ENCODE measurements at places on chromosomes 4 and X.

DNA sequence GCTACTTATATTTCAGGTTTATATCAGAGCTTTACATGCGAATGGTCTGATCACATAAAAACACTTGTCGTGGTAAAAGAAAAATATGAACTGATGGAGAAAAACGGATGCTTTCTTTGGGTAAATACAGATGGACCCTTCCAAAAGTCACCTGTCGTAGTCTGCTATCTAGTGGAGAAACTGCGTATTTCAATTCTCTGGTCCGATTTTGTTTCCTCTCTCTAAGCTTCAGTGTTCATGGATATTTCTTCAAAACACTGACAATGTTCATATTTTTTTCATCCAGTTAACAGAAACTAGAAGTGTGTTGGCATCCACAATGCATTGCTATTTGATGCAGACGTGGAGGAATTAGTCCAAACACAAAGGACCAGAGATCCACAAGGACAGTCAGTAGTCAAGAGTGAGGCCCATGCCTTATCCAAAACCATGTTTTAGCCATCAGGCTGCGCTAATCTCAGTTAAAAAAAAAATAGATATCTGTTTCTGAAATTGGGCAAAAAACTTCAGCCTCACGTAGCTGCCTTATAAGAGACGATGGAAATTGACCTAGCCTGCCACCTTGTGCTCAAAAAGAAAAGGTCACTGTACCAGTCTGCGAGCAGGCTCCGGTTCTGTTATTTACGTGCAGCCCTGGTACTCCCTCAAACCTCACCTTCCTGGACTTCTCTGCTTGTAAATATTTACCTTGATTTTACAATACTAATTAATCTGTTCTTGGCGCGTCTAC, 16.0 kb downstream of the MEPE start:
- no peak for DNase-seq

- DNase-seq, result no peak
Observed at GRCh38 chr4:110989125-110989524, 366.2 kb upstream of the PITX2 start.

GRCh38 chr4:83605744-83606172, 69.8 kb downstream of the GPAT3 start:
- DNase-seq, result no peak

DNA sequence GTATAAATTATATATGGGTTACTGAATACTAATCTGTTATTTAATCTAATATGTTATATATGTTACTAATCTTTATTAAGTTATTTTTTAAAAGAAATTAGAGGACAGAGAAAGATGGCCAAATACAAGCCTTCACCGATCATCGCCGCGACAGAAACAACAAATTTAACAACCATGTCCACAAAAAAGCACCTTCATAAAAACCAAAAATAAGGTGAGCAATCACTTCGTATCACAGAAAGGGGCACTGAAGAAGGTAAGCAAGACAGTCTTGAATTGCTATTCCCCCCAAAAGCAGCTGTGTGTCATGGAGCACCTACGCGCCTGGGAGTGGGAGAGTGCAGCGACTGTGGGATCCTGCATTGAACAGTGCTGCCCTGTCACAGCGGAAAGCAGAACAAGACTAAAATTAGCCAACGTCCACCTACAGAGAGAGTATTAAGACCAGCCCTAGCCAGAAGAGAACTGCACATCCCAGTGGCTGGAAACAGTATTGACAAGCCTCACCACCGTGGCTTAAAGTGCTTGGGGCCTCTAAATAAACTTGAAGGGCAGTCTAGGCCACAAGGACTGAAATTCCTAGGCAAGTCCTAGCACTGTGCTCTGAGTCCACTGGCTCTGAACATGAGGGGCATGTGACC, 38.5 kb downstream of the LRBA start:
- no peak for DNase-seq

- DNase-seq, result no peak
Observed at GRCh38 chr4:4462970-4463369, 76.1 kb downstream of the NSG1 start.

GRCh38 chr4:165175879-165176278, 31.5 kb upstream of the KLHL2 start:
- no peak for DNase-seq

DNA sequence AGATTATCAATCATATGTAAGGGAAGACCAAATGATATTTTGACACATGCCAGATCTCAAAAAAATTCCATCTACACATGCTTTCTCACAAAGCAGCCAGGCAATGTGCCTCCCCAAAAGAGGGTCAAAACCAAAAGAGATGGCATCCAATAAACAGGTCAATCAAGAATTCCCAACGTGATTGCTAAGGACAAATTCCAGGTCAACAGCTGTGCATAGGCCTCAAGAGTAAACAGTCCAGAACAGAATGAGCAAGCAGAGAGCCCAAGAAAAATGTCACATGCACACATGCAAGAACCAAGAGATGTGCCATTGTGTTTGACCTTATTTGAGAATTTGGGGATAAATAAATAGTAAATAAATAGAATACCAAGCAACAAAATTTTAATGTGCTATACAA, 136.7 kb downstream of the APBB2 start:
- no peak for DNase-seq

DNA sequence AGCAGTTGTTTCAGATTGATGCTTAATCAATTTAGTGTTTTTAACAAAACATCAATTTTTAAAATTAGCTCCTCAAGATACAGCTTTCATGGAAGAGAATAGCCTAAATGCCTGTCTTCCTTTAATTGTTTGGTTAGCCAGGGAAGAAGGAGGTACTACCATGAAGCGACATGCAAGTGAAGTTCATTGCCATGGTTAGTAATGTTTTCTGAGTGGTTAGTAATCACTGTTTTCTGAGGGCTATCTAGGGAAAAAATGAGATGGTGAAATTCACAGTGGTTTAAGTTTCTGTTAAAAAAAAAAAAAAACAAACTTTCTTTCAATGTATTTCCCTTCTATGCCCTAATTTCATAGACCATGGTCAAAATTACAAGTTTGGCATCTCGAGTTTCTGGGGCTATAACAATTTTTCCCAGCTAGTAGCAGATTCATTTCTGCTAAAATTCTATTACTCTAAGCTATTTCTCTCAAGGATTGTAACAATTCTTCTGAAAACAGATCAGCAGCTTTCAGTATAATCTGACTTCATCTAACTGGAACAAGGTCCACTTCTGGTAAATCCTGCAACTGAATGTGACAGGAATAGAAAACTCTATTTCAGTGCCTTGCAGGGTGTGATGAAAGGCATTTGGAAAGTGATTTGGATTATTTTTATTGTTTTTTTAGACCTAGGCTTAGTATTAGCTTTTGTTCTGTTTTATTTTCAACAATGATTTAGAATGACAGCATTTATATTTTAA, 157.0 kb downstream of the PCDH18 start:
- no peak for DNase-seq

GRCh38 chrX:100368167-100368566, 41.9 kb downstream of the PCDH19 start:
- no peak for DNase-seq

- no peak for DNase-seq
Observed at GRCh38 chrX:139820358-139820984, 112.4 kb downstream of the ATP11C start.

DNA sequence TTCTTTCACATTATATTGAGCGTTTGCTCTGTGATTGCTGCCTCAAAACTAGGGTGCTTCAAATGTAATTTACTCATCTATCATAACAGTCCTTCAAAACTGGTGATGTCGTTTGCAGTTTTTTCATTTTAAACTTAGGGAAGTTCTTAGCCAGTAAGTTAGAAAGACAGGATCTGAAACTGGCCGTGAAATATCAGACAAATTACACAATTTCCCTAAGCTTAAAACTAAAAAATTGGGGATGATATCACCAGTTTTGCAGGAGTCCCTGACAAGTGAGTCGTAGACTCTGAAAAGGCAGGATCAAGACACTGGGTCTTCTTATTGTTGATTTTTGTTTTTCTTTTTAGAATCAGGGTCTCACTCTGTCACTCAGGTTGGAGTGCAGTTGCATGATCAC, 44.8 kb downstream of the MOB1B start:
- no peak for DNase-seq

- DNase-seq, result no peak
Observed at GRCh38 chrX:45372151-45372550, 171.5 kb upstream of the DIPK2B start.
